NCI-H187 (cell line): ENCODE measurements at places on chromosomes 13 and 19.

- no peak for DNase-seq
These were observed 38.7 kb upstream of the C1QTNF9 start for GRCh38 chr13:24270639-24271141.

GRCh38 chr19:36573895-36574720 lies 1.0 kb upstream of the ZNF529 start:
- DNase-seq, result no peak

- DNase-seq, result no peak
These were observed 122.8 kb upstream of the ARGLU1 start for GRCh38 chr13:106690779-106691178.

- no peak for DNase-seq
These were observed 150.0 kb downstream of the KCTD15 start for GRCh38 chr19:33946535-33947264.

GRCh38 chr19:42394751-42395150 lies 4.7 kb upstream of the CNFN start:
- no peak for DNase-seq

GRCh38 chr19:12187625-12188024 lies 24.7 kb downstream of the ZNF136 start:
- no peak for DNase-seq

GRCh38 chr19:1650650-1651567 lies 1.5 kb downstream of the TCF3 start:
- no peak for DNase-seq

DNA sequence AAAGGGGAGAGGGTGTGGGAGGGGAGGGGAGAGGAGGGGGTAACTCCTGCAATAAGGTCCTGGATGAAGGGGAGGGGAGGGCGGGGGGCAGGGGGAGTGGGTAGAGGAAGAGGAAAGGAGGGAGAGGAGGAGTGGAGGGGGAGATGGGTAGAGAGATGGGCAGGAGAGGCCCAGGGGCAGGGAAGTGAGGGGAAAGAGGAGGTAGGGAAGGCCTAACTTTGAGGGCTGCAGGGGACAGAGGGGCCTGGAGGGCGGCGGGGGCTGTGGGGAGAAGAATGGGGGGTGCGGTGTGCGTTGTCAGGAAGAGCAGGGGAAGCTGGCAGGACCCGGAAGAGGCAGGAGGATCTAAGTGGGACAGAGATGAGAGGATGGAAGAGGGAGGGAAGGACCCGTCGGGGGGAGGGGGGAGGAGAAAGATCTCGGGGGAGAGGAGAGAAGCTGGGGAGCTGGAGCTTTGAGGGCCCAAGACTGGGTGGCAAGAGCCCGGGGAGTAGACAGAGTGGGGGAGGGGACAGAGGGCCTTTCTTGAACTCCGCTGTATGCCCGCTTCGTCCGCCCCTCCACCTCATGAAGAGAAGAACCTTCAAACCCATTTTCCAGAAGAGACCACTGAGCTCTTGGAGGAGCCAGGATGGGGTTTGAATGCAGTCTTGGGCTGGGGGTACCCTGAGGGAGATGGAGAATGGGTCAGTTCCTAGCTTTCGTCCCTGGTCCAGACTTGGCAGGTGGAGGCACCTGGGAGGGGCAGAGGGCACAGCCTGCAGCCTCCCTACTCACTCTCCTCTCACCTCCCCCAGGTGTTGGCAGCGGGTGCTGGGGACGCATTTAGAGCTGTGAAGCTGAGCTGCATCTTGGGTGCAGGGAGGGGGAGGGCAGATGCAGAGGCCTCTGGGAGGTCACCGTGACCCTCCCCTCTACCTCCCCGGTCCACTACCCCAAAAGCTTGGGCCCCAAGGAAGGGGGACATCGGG lies 778 bp upstream of the LRRC4B start:
- DNase-seq, result no peak

- no peak for DNase-seq
These were observed 365.4 kb downstream of the NDFIP2 start for GRCh38 chr13:79846386-79846785.

DNA sequence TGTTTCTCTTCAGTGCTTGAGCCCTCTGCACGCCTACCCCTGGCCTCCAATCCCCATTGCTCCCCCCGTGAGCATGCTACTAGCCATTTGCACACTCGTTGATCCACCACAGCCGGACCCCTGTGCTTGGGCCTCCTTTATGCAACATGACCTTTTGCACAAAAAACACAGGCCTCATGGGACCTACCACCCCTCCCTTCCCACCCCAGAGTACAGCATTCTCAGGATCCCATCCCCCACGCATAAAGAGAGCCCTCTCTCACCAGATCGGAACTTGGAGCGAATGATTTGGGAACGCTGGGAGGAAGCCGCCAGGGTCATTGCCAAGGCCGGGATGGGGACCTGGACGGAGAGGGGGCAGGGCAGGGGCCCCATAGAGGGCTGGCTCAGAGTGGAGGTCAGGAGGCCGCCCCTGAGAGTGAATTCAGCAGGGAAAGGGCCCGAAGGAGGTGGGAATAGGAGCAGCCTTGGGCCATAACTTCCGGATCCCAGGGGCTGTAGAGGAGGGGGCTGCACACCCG lies 754 bp downstream of the MAMSTR start:
- no peak for DNase-seq

- DNase-seq, result no peak
These were observed 233.6 kb downstream of the KLF12 start for GRCh38 chr13:73900591-73900990.

DNA sequence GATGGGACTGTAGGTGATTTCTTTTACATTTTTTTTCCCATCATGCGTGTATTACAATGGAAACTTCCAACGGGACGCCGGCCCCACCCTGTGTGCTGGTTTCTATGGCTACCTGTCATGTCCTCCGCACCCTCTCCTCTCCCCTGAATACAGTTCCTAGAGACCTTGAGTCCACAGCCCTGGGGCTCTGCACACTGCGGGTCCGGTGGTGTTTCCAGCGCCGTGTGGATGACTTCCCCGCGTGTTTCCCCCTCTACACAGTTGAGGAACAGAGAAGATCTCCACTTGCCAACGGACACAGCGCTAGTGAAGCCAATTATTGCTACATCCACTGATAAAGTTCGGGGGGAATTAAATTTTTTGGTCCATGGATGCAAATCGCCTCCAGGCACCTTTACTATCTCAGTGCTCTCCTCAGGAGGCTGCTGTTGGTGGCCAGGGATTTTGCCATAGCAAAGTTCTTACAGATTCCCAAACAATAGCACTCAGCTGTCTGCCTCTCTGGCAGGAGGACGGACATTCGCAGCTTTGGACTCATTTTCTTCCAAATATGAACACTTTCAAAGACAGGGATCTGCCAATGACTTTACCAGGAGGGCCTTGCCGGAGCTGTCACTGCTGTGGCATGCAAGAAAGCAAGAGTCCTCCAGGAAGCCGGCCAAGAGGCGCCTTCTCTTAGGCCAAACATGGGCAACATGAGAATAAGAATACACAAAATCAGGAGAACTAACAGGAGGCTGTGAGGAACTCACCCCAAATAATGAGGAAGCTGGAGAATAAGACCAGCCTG lies 39.3 kb upstream of the GAS6 start:
- no peak for DNase-seq

DNA sequence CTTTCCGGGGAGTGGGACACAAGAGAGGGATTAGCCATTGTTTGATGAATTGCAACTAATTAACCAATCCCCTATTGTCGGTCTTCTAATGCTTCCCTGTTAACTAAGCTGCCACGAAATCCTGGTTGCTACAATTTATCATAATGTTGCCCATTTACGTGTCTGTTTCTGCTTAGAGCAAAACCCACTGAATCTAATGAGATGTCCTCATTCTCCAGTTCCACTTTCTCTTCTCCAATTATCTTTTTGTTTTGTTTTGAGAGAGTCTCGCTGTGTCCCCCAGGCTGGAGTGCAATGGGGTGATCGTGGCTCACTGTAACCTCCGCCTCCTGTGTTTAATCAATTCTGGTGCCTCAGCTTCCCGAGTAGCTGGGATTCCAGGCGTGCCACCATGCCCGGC lies 5.2 kb upstream of the DPP9 start:
- DNase-seq, result no peak

- no peak for DNase-seq
These were observed 244.5 kb downstream of the EFNB2 start for GRCh38 chr13:106291006-106291405.

- no peak for DNase-seq
These were observed 20.1 kb downstream of the ZSCAN5A start for GRCh38 chr19:56294549-56294948.

- no peak for DNase-seq
These were observed 191.1 kb upstream of the GPR12 start for GRCh38 chr13:26951581-26952177.

GRCh38 chr19:35327642-35328041 lies 1.3 kb upstream of the CD22 start:
- no peak for DNase-seq

DNA sequence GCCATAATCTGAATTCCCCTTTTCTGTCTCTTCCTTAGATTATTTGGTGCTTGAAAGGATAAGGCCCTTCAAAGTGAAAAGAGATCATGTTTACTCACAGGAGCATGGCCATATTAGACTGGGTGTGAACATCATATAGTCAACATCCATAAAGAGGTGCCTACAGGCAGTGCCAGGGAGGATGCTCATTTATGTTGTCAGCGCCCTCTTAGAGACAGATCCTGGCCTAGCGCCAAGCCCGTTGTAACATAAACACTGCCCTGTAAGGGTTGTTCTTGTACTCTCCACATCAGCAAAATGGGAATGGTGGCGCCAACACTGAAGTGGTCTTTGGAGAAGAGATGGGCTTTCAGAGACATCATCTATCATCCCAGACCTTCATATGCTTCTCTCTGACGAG lies 16.1 kb downstream of the PCDH8 start:
- DNase-seq, result peak; percentile 89

- no peak for DNase-seq
These were observed 83.5 kb downstream of the SLITRK1 start for GRCh38 chr13:83798731-83799130.

DNA sequence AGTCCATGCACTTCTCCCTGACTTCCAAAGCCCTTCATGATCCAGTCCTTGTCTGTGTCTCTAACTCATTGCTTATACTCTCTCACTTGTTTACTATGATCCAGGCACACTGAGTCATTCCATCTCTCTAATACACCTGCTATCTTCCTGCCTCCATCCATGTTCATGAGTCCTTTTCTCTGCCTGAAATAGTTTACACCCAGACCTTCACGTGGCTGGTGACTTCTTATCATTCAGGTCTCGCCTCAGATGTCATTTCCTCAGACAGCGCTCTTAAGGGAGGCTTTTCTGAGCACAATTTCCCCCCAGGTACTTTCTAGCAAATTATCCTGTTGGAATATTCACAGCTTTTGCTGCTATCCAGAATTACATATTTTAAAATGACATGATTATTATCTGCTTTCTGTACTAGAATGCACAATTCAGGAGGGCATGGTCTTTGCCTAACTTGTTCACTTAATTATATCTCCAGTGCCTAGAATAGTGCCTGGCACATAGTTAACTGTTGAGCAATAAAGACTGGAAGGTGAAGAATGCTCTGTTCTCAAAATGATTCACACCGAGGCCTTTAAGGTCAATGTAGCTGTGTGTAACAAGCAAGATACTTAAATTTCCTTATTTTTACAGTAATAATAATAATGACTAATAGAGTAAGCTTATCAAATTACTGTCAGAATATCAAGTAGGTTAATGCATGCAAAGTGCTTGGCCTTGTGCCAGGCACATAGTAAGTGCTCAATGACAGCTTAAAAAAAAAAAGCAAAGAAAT lies 183.7 kb upstream of the SPRY2 start:
- DNase-seq, result no peak

- DNase-seq, result no peak
These were observed 21.9 kb upstream of the CCDC124 start for GRCh38 chr19:17910791-17911360.

GRCh38 chr13:41909506-41909905 lies 51.4 kb downstream of the VWA8 start:
- DNase-seq, result no peak

- no peak for DNase-seq
These were observed 7.8 kb downstream of the TMIGD2 start for GRCh38 chr19:4294389-4294788.

DNA sequence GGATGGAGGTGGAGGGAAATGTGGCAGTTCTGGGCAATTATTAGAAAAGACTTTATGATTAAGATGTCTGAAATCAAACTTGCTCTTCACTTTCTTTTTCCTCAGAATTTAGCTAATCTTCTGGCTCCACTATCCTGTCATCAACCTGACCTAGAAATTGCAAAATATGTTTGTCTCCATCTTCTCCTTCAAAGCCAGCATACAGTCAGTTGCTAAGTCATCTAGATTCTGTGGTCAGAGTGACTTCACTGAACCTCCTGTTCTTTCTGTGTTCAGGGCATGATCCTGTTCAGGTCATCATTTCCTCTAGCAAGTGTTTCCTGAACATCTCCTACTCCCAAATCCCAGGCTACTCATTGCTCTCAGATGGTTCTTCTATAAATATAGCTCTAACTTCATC lies 10.8 kb upstream of the CCNA1 start:
- DNase-seq, result no peak

DNA sequence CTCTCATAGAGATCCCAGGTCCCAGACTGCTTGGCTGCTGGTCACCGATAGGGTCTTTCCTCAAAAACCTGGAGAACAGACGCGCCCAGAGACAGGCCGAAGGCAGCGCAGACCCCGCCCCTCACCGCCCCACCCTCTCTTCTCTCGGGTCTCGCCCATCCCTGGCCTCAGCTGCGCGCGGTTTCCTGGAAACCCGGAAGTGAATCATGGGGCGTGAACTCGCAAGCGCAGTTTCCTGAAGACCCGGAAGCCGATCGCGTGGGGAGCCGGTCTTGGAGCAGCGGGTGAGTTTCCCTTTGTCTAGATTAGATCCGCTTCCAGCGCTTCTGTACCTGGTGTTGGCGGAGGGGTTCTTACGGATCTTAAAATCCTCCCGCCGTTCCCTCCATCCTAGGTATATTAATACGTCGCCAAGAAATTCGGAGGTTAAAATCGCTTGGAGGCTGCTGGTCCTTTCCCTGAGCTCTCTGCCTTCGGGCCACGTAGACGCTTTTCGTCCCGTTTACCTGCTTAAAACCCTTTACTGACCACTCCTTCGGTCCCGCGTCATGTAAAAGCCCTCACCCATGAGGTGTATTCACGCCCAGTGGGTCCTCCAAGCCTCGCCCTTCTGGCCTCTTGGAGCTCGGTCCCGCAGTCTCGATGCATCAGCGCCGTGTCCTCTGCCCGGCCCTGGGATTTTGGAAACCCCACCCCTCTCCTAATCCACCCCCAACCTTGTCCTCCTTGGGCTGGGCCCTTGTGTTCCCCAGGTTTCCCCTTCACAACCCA lies at the start of gene ZNF578:
Gene ZNF578, plus strand, starts transcription at position 230 of the 771 bp plus-strand sequence. CDS start 48,293 bp downstream, outside the sequence.
- DNase-seq, result no peak
